ENCODE measurements at places on chromosomes 16 and 17.

DNA sequence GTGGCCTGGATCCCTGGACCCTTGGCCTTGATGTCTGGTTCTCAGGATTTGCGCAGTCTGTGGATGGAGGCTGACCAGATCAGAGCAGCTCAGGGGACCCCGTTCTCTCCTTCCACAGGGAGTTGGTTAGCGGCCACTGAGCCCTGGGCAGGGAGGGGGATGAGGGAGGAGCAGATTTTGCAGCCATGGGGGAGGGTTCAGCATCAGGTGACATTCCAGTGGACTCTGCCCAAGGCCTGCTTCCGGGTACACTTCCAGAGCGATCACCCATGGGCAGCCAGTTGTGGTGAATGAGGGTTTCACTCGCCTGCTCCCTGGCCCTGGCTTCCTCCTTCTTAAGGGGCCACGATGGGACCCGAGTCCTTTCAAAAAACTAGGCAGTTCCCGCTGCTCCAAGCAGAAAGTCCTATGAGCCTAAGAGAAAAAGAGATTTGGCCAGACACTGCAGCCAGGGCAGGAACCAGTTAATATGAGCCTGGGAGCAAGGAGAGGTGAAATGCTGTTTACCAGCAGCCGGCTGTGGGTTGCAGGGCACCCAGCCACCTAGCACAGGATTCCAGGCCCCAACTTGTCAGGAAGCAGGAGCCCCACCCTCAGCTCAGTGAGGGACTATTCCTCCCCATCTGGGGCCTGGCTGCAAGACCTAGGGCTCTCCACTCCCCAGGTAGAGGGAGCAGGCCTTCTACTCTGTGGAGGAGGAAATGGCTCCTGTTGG, 4.7 kb upstream of the GPRC5C start:
- no peak for DNase-seq

- no peak for DNase-seq
Measured at GRCh38 chr17:82294064-82294773, 20.7 kb upstream of the CSNK1D start.

DNA sequence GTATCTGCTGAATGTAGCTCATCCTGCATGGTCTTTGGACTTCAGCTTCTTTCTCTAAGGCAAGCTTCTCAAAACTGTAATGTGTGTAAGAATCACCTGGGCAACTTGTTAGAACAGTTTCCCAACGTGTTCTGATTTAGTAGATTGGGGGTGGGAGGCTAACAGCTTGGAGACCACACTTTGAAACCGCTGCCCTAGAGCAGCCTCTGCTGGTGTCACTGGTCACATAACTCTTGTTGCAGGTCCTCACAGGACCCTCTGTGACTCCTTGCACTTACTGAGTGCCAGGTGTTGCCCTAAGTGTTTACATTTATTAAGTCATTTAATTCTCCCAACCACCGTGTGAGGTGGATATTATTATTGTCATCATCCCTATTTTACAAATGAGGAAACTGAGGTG, 9.9 kb downstream of the SLC35G3 start:
- DNase-seq = no peak

- DNase-seq = no peak
Measured at GRCh38 chr17:50469671-50470305, 1.1 kb upstream of the CHAD start.

DNA sequence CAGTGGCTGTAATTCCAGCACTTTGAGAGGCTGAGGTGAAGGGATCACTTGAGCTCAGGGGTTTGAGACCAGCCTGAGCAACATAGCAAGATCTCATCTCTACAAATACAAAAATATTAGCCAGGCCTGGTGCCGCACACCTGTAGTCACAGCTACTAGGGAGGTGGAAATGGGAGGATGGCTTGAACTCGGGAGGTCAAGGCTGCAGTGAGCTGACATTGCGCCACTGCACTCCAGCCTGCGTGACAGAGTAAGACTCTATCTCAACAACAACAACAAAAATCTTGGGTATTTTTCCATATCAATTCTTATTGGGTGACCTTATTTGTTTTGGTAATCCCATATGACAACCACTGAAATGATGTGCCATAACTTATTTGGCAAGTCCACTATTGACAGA, 52.6 kb downstream of the SCNN1G start:
- no peak for DNase-seq
